ENCODE measurements at places on chromosomes 2 and 18. TPM values are rescaled to one million over a fixed set of nuclear protein-coding genes. Genes with fewer than 3 reads are reported as not detected.

DNA sequence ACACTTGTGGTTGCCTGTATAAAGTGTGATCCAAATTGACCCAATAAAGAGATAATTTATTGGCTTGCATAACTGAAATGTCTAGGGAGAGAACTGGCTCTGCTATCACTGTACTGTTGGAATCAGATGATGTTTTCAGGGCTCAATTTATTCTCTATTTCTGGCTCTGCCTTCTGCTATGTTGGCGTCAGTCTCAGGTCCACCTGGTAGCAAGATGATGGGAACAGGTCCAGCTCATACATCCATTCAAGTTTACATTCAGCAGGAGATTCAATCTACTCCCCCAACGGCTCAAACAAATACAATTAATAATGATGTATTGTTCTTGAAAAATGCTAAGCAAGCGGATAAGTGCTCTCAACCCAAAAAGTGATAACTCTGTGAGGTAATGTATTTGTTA lies 297.7 kb upstream of the SYT4 start:
- DNase-seq: no peak

DNA sequence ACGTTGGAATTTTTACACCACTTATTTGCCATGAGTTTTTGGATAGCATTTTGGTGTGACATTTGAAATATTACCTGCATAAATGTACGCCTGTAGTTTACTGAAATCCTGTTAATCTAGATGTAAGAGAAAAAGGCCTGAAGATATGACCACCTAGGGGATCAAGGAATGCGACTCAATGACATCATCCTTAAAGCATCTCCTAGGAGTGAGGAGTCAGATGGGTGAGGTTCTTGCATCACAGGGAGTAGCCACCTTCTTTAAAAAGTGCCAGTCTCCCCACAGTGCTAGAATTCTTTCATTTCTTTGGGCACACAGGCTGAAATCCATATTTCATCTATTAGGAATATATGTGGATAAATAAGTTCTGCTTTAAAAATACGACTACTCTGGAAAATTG lies 34.5 kb downstream of the ADCYAP1 start:
- DNase-seq: no peak

- DNase-seq: no peak
These were observed 192.6 kb downstream of the IKZF2 start for GRCh38 chr2:212958757-212959295.

DNA sequence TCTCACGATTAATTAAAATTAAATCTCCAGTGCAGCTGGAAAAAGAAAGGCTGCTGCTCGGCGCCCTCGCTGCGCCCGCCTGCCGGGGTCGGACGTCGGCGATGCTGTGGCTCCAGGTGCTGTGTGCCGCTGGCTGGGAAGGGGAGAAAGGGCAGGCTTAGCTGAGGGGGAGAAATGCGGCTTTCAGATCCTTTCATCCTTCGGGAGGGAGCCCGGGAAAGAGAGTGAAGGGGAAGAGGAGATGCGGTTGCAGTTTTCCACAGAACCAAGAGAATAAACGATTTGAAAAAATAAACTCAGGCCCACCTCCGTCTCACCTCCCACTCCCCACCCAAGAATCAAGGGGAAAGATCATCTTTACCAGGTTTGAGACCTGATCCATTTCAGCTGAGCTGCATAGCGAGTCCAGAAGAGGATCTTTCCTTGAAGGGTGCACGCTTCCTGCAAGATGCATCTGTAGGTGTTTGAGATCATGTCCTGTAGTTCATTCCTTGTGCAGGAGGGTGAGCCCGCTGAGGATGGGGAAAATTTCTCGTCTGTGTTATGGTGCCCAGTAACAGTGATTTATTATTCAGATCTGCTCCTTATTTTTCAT lies 495 bp downstream of the TMEM169 start:
- DNase-seq: no peak

GRCh38 chr2:65064728-65065552 lies 8.7 kb downstream of the CEP68 start:
- DNase-seq: peak; percentile 86

GRCh38 chr2:233480490-233481202 lies 85.9 kb downstream of the USP40 start:
- peak; percentile 73 for DNase-seq

- peak; percentile 26 for DNase-seq
These were observed 14.6 kb upstream of the MCM6 start for GRCh38 chr2:135890835-135891234.

DNA sequence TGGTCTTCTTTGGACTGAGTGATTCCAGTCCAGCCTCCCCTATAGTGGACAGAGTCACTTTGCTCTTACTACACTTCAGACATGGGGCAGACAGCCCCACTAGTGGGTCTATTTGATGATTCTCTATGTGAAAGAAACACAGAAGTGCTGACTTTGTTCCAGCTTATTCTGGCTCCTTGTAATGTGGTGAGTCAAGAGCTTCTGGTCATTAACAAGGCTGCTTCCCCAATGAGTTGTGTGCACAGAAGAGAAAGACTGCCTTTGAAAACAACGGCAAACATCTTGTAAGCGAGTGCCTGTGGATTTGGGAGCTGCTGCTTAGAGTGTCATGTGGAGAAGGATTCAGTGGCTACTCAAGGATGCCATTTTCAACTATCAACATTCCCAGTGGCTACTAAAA lies 39.1 kb downstream of the RMC1 start:
- peak; percentile 28 for DNase-seq

KIAA2012 gene
- total RNA-seq: 0.31 TPM

RIT2 gene
- total RNA-seq: not detected

- peak; percentile 75 for DNase-seq
These were observed 38.0 kb upstream of the YWHAQ start for GRCh38 chr2:9668687-9669345.

PLGLB2 gene
- 0.80 TPM for total RNA-seq

DNA sequence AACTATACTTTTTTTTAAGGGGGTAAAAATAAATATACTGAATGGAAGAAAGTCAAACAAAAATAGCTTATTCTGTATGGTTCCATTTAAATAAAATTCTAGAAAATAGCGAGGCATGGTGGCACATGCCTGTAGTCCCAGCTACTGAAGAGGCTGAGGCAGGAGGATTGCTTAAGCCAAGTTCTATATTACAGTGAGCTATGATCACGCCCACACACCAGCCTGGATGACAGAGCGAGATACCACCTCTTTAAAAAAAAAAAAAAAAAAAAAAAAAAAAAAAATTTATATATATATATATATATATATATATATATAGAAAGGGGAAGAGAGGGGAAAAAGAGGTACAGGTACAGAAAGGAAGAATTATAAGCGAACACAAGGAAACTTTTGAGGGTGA lies 77.7 kb downstream of the MEMO1 start:
- no peak for DNase-seq

DNA sequence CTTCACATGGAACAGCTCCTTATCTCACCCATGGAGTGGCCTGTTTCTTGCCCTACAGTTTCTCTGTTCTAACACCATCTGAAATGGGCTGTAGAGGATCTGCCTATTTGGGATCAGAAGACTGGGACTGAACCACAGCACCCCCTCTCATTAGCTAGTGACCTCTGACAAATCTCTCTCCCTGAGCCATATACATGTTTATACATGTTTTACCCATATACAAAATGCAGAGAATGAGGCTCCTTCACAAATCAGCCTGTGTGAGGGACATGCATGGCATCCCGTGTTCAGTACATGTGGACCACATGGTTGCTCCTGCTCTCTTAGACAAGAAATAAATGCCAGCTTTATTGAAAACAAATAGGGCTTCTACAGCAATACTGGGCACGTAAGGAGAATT lies 282.7 kb downstream of the ALK start:
- no peak for DNase-seq

- DNase-seq: peak; percentile 75
These were observed 67.2 kb downstream of the MBP start for GRCh38 chr18:77065221-77065981.

- DNase-seq: peak; percentile 4
These were observed 1189.4 kb downstream of the DSC3 start for GRCh38 chr18:29853126-29853525.

VSNL1 gene
- 2.3 TPM for total RNA-seq

- no peak for DNase-seq
These were observed 8.8 kb downstream of the DHX57 start for GRCh38 chr2:38866773-38867443.

SCYGR7 gene
- total RNA-seq: not detected

ICOS gene
- total RNA-seq: not detected

GRCh38 chr18:55362303-55362702 lies 225.7 kb downstream of the TCF4 start:
- DNase-seq: no peak

GRCh38 chr2:113136828-113137775 lies 9.7 kb downstream of the IL1RN start:
- peak; percentile 27 for DNase-seq

GRCh38 chr2:20623241-20623640 lies 27.7 kb downstream of the HS1BP3 start:
- no peak for DNase-seq

DNA sequence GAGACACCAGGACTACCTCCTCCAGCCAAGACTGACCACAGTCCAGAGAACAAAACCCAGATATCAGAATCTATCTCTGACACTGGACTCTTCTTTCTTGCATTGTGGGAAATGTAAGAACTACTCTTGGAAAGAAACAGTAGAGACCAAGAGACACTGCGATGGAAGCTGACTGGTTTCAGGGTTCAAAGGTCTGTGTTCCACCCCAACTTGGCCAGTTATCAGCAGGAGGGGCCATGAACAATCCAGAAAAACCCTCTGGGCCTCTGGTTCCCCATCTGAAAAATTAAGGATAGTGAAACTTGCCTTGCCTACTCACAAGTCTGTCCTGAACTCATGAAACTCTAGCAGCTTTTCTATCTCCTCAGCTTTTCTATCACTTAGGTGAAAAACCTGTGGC lies 166.5 kb downstream of the SUCLG1 start:
- DNase-seq: no peak

DNA sequence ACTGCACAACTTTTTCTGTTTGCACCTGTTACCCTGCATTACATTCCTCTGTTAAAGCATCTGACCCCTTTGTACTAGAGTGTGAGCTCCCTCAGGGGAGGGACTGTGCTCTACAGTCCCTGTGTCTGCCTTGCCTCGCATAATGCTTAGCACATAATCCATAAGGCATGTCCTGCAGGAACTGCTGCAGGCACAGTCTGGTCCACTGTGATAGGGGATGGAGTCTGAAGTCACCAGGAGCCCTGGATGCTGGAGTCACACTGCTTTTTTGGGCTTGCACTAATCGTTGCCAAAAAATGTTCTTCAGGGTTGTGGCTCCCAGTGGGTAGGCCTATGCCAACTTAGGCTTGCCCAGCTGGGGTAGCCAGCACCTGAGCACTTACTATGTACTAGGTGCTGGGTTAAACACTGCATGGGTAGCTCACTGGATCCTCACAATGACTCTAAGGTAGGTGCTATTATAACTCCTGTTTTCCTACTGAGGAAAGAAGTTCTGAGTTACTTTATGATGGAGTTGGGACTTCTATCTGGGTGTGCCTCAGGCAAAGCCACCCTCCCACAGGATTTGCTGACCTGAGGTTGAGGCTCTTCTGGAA lies 33.3 kb downstream of the COPS7B start:
- no peak for DNase-seq

REEP1 gene
- total RNA-seq: 48.0 TPM

DNA sequence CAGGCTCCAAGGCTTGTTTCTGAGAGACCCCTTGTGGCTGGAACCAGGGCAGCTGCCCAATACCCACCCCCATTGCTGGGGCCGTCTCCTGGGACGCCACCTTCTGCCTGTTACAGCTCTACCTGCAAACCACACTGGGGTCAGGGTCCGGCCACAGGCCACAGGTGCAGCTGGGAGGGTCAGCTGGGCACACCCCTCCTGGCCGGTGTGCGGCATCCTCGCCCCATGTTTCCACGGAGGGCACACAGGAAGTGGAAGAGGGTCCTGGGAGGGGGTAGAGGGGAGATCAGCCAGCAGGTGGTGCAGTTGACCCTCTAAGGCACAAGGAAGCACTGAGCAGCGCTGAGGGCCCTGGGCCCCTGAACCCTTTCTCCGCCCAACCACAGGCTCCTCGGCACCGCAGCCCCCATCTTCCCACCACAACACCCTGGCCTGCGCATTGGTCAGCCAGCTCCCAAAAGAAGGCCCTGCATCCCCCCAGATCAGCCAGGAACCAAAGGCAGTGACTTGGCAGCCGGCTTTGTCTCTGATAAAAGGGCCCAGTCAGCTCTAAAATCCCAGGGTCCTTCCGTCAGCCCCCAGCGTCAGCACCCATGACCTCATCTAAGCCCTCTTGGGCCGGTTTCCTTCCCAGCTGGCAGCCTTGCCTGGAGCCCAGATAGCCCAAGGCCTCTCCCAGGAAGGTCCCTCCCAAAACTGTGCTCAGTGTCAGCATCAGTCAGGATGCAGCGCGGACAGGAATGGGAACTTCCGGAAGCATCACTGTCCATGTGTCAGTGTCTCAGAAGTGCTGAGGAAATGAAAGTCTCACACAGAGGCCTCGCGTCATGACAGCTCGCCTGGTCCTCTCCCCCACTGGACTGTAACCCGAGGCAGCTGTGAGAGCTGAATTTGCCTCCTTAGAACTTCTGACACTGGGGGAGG lies 1.7 kb downstream of the ERFE start:
- no peak for DNase-seq

POTEC gene
- total RNA-seq: not detected

KLHL30 gene
- total RNA-seq: 16.2 TPM

TLX2 gene
- not detected for total RNA-seq

DNA sequence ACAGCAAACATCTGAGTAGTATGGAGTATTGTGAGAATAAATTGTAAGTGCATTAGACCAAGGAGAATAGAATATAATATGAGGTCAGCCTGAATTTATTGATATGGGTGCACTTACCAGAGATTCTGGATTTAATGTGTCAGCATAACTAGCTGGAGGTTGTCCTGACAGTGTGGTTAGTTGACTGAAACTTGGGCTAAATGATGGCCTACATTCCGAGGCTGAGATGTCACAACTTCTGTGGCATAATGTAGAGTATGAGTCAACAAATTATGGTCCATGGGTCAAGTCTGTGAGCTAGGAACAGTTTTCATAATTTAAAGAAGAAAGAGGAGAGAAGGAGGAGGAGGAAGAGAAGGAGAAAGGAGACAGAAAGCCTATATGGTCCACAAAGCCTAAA lies 127.6 kb downstream of the QPCT start:
- DNase-seq: no peak

IL36RN gene
- total RNA-seq: not detected

- no peak for DNase-seq
These were observed 110.0 kb downstream of the NCKAP5 start for GRCh38 chr2:133458280-133458679.

DNA sequence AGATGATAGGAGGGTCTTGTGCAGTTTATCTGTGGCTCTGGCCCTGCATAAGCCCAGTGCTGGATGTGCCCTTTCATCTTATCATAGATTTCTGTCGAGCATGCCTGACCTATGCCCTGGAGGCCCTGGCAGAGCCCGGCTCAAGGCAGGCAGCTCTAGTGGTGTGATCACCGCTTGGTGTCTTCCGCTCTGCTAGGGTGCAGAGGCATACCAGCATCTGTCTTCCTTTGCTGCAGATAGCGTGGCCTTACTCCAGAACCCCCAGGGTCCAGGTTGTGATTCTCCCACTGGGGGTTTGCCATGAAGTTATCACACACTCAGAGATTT lies 13.7 kb upstream of the TRAF3IP1 start:
- DNase-seq: no peak

GRCh38 chr2:215404348-215405012 lies 31.4 kb downstream of the FN1 start:
- peak; percentile 58 for DNase-seq

GTF2A1L gene
- total RNA-seq: 3.4 TPM

GRCh38 chr18:73945130-73945792 lies 202.4 kb downstream of the FBXO15 start:
- DNase-seq: no peak

STAT4 gene
- 1.6 TPM for total RNA-seq

- DNase-seq: peak; percentile 10
These were observed 969.1 kb upstream of the CDH2 start for GRCh38 chr18:29146068-29146467.
